Stimulated activated CD4-positive, alpha-beta T cell treated with anti-CD3 and anti-CD28 coated beads, TNF-alpha, amount 100 ng/mL, for 1 hour (primary cell): ENCODE measurements at places on chromosomes 13 and 19.

DNA sequence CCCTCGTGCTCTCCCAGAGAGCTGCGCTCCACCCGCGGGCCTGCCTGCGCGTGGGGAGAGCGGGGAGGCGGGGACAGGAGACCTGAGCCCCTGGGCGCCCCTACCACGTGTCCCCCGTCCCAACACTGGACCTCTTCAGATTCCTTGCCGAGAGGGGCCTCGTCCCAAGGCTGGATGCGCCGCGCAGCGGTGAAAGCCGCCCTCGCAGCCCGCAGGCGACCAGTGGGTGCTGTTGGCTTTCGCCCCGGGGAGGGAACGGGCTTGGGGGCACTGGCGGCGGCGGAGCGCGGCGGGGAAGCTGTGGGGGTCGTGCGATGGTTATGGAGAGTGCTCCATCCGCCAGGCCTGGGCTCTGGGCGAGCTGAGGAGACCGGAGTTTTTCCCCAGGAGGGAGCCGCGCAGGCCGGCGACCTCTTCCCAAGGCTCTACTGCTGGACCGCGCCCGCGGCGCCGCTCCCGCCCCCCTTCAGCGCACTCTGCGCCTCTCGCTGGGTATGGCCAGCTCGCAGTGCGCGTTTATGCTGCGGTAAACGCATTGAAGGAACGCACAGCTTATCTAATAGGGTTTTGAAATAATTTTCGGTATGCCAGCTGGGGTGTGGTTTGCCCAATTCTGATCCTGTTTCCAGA, 17.2 kb upstream of the RNF17 start:
- DNase-seq: no peak

- DNase-seq: no peak
Measured at GRCh38 chr19:19911150-19911549, 10.4 kb downstream of the ZNF93 start.

DNA sequence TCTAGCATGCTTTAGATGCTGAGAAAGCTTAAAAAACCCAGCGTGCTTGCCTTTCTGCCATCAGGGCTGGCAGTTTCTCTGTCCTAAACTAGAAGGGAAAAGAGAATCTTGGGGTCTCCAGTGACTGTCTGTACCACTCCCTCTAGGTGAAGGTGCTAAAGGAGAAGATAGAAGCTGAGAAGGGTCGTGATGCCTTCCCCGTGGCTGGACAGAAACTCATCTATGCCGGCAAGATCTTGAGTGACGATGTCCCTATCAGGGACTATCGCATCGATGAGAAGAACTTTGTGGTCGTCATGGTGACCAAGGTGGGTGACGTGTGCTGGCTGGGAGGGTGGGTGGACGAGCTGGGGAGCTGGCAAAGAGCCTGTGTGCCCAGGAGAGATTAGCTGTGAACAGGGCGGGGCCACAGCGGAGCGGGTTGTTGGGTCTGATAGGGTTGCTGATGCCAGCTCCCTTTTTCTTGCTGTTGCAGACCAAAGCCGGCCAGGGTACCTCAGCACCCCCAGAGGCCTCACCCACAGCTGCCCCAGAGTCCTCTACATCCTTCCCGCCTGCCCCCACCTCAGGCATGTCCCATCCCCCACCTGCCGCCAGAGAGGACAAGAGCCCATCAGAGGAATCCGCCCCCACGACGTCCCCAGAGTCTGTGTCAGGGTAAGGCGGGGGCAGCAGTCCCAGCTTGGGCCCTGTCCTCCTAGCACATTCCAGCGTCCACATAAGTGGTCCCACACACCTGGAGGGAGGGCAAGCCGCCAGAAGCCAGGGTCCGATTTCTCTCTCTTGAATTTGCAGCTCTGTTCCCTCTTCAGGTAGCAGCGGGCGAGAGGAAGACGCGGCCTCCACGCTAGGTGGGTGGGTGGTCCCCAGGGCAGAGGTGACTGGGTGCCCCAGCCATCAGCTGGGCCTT, 2.3 kb downstream of the RAD23A start:
- no peak for DNase-seq

GRCh38 chr13:66765559-66765958, 464.6 kb downstream of the PCDH9 start:
- DNase-seq: no peak

DNA sequence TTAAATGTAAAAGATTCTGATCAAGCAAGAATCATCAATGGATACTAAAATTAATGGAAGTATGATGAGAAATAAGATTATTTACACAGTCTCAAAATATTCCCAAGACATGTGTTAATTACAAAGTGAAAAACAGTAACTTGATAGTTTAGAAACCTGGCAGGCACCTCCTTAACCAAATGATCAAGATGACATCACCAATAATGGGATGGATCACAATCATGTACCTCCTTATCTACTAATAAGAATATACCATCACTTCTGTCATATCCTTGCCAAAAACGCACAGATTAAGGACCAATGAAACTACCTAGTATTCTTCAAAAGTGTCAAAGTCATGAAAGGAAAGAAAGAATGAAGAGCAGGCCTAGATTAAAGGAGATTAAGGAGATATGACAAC, 30.0 kb downstream of the TSC22D1 start:
- DNase-seq: no peak

GRCh38 chr13:69287050-69287698, 820.5 kb upstream of the ATXN8OS start:
- no peak for DNase-seq

DNA sequence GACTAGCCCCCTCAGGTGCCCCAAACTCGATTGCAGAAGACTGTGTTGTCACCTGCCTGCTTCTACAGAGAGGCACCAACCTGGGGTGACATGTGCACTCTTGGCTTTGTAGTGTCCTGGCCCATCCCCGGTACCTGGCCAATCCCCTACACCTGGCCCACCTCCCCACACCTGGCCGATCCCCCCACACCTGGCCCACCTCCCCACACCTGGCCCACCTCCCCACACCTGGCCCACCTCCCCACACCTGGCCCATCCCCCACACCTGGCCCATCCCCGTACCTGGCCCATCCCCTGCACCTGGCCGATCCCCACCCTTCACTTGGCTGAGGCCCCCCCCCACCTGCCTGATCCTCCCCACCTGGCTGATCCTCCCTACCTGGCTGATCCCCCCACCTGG, 25.4 kb downstream of the ATP11A start:
- no peak for DNase-seq

DNA sequence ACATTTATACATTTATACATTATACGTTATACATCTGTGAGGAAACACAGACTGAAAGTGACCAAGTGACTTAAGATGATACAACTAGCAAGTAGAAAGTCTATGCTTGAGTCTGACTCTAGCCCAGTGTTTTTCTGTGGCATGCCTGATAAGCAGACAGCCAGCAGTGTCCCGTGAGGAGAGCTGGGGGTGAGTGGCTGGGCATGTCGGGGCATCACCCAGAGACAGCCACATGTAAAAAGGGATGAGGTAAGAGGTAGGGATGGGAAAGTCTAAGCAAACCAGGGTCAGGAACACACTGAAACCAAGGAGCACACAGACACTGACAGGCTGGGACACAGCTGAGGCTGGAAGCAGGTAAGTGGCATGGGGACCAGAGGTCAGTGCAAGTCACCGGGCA, 333.2 kb downstream of the FOXO1 start:
- no peak for DNase-seq
